ENCODE measurements at places on chromosomes 6 and 20.
A peak's percentile ranks its signal among the peaks of the same experiment; 100 is the strongest.

DNA sequence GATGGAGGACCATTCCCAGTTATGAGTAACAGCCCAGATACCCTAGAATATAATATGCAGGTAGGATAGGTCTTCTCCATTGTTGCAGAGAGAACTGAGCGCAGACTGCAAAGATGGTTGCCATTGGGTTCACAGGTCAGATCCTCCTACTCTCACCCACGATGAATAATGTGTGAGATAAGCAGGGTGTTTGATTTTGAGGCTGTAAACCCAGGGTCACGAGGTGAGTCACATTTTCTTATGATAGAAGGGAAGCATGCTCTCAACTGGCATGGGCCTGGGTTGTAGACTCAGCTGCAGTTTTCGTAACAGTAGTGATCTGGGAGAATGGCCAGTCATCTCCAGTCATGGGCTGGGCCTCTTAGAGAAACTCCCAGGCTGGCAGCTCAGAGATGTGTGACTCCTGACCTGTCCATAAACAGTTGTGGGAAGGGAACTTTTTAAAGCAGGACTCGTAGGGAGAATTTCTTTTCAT lies 74.2 kb downstream of the CD164 start:
- DNase-seq, result no peak

DNA sequence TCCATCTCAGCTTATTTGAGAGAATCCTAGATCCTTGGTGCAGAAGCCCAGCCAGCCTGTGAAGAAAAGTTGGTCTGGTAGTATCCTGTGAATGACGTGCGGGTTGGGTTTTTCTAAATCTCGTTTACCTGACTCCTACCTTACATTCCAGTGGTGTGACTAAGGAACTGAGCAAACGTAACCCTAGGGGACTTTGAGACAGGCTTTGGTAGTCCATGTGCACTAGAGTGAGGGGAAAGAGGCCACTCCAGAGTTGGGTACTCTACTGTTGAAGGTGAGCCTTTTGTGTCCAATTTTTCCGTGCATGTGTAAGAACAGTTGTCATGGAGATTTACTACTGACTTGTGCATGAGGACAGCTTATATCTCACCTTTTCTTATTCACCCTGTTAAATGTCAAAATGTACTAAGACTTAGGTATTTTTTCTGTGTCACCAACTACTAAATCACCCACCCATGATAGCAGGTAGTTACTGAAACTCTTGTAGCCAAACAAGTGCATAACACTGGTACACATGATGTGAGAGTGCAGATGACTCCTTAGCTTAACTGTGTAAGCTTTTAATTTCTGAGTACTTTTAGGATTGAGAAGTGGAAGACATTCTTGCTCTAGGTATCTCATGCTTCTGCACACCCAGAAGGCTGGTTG lies 26.3 kb upstream of the PLCG1 start:
- DNase-seq, result no peak

GRCh38 chr6:139144490-139145085 lies 9.7 kb downstream of the HECA start:
- DNase-seq, result no peak

- peak; percentile 86 for DNase-seq
These were observed 7.6 kb upstream of the TMEM14A start for GRCh38 chr6:52663120-52663935.

- no peak for DNase-seq
These were observed 58.9 kb upstream of the SRSF6 start for GRCh38 chr20:43398676-43399324.

DNA sequence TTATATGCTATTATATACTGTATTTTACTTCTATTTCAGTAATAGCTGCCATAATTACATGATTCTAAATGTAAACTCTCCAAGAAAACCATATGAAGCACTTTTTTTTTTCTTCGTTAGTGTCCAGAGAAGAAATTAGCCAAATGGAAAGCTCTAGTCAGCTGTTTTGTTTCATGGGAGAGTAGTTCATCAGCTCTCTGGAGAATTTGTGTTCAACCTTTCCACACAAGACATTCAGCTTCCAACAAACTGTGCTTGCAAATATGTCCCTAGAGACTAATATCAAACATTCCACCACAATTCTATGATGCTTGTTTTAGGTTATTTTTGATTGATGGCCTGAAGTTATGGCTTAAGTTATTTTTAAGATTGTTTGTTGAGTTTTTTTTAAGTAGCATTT lies 19.5 kb downstream of the FHL5 start:
- DNase-seq, result no peak

GRCh38 chr20:58891086-58891717 lies 38.7 kb downstream of the GNAS start:
- peak; percentile 69 for DNase-seq

DNA sequence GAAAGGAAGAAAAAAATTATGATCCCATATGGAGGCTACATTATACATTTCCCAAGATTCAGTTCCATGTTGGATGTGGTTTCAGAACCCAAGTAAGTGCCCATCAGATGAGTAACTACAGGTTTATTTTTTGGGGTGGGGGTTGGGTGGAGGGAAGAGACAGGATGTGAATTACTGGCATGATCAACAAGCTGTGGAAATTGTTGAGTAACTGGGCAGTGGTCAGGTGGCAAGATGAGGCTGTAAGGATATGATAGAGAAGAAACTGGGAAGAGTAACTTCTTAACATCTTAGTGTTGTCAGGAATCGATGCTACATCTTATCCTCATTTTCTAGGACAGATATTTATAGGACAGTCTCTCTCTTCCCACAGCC lies 153.5 kb downstream of the CFAP61 start:
- no peak for DNase-seq

GRCh38 chr6:137488150-137489045 lies 5.8 kb downstream of the OLIG3 start:
- DNase-seq, result no peak

DNA sequence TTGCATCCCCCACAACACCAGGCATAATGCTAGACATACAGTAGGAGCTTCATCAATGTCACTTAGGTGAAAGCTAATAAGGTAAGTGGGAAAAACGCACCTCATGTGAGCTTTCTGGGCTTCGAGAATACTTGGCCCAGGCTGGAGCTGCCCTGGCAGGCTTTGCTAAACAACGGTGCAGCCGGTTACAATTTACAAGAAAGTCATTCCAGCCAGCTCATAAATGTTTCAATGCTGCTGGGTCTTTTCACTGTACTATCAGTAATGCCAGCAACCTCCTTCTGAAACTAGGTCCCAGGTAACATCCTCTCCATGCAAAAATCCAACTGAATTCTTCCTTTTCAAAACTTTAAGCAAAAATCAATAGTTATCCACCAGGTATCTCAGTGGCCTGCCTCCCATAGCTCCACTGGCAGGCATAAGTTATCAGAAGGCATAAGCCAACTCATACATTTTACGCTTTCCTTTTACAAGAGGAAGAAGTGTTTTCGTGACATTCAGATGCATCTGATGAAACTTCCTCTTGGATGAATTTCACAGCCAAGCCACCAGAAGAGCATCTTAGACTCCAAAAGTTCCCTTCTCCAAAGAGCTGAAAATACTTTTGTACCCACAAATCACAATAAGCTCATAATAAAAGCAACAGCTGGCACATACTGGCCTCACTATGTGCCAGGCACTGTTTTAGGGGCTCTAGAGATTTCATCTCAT lies 56.3 kb downstream of the RTN4IP1 start:
- no peak for DNase-seq

- no peak for DNase-seq
These were observed 26.9 kb downstream of the RRAGD start for GRCh38 chr6:89385156-89385667.

DNA sequence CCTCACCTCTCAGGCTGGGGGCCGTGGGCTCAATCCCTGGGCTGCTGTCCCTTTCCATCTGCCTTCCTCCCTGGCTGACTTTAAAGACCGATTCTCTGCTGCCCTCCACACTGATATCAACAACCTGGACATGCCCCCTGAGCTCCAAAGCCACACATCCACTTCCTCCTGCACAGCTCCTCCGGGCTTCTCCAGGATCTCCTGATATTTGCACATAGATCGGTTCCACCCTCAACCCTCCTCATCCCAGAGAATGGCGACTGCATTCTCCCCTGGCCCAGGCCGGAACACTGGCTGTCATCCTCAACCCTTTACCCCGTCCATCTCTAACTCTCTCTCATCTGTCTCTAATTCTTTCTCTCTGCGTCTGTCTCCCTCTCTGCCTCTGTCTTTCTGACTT lies 21.0 kb upstream of the NOL4L start:
- no peak for DNase-seq

GRCh38 chr6:31663961-31664789 lies 622 bp downstream of the GPANK1 start:
- no peak for DNase-seq

DNA sequence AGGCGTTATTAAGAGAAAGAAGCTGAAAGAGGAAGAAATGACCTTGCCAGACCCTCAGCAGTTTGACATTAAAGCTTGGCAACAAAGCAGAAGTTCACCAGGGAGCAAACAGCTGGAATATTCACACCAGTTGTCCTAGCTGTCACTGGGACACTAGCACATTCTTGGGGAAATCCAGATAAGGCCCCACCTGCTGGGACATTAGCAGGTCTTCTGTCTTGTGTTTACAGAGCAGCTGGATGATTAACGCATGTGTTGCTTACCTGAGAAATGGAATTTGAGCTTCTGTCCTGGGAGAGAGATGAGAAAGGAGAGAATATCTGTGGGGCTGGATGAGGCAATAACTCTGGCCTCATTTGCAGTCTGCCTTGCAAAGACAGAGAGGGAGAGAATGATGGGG lies 137.6 kb upstream of the RIN2 start:
- no peak for DNase-seq

DNA sequence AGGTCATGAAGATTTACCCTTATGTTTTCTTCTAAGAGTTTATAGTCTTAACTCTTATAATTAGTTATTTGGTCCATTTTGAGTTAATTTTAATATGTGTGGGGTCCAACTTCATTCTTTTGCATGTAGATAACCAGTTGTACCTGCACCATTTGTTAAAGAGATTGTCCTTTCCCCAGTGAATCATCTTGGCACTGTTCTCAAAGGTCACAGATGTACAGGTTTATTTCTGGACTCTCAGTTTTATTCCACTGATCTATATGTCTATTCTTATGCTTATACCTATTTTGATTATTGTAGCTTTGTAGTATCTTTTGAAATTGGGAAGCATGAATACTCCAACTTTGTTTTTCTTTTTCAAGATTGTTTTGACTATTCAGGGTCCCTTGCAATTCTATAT lies 44.1 kb downstream of the ZHX3 start:
- no peak for DNase-seq

DNA sequence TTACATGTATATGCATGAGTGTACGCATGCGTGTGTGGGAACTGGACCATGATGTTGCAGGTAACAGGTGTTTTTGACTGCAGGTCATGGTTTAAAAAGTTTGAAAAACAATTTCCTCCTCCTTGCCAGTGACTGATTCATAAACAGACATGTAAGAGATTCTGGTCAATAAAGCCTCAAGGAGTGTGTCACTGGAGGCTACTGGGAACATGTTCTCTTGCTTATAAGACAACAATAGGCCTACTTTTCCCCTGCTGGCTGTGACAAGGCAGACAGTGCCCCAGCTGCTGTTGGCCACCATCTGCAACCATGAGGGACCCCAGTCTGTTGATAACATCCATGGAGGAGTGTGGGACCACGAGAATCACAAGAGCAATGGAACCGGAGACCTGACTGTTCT lies 12.7 kb downstream of the LEMD2 start:
- no peak for DNase-seq

DNA sequence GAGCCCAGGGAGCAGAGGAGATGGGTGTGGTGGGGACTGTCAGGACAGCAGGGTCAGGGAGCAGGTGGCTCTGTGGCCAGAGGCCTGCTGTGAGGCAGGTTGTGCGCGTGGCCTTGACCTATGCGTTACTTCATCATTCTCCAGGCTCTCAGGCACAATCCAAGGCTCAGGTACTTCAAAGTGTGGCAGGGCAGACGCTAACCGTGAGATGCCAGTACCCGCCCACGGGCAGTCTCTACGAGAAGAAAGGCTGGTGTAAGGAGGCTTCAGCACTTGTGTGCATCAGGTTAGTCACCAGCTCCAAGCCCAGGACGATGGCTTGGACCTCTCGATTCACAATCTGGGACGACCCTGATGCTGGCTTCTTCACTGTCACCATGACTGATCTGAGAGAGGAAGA lies 535 bp downstream of the NCR2 start:
- no peak for DNase-seq

DNA sequence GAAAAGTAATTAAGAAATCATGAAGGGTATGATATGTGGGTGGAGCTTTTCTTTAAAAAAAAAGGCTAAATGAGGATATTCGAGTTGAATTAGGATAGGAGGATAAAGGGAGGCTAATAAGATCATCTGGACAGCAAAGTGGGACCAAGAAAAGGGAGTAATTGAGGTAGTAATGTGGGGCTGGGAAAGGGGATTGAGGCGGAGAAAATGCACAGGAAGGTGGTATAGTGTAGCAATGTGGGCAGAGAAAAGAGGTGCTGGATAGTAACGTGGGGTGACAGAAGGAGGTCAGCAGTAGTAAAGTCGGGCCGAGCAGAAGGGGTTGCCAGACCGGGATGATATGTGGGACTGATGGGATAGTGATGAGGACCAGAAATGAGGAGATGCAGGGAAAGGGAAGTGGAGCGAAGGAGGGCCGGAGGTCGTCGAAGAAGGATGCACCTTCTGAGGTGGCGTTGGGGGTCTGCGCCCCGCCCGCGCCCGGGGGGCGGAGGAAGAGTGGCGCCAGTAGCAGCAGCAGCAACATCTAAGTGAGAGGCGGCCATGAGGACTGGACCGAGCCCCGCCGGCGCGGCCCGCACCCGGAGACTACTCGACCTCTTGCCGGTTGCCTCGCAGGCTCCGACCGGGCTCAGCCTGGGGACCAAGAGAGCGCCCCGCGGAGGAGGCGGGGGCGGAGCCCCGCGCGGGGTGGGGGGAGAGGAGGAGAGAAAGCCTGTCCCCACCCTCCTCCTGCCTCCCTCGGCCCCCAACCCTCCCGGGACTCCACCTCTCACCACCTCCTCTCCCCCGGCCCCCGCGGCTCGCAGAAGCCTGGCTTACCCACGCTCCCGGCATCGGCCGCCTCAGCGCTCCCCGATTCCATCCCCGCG lies 887 bp downstream of the GABBR1 start:
- peak; percentile 37 for DNase-seq

- DNase-seq, result no peak
These were observed 125.1 kb downstream of the SNX5 start for GRCh38 chr20:17843246-17844132.

- no peak for DNase-seq
These were observed 9.2 kb upstream of the IL17F start for GRCh38 chr6:52253494-52253893.

- no peak for DNase-seq
These were observed 106.0 kb downstream of the VEGFA start for GRCh38 chr6:43875849-43876572.

DNA sequence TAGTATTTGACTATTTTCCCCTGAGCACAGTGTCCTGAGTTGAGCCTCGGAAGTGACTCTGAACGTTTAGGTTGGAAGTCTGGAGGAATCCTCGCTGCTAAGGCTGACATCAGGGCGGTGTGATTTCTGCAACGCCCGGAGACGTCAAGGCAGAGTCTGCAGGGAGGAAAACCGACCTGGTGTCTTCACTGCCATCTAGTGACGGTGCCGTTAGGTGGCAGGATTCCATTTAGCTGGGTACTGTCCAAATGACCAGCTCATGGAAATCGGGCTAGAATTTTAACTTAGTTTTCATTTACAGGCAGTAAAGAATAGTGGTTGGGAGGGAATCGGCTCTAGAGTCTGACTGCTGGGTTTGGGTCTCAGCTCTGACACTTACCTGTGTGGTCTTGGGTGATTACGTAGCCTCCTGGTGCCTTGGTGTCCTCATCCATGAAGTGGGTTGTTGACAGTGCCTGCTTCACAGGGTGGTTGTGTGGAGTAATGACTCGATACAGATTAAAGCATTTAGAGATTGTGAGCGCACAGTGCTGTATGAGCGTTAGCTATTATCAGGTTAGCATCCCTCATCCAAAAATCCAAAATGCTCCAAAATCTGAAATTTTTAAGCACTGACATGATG lies 35.0 kb downstream of the FOXF2 start:
- DNase-seq, result peak; percentile 6

Measured in hippocampal formation (tissue), 2 donors.